ENCODE measurements at places on chromosomes 11 and 22. TPM values are rescaled to one million over a fixed set of nuclear protein-coding genes. Genes with fewer than 3 reads are reported as not detected.

The ABTB2 gene
- total RNA-seq = 6.4 TPM

- H3K4me3 ChIP-seq = no peak overlapping the region
- no peaks in the 10 kb centered on the region for H3K4me1 ChIP-seq
- H3K27ac ChIP-seq = no peak overlapping the region
Observed at GRCh38 chr11:132686886-132687285, 845.4 kb downstream of the OPCML start.

GRCh38 chr11:44101098-44101497 lies 5.6 kb downstream of the EXT2 start:
- no peak overlapping the region for H3K27ac ChIP-seq
- no peaks in the 10 kb centered on the region for H3K27me3 ChIP-seq
- peaks cover 10% of the 10 kb centered on the region for H3K4me1 ChIP-seq
- DNase-seq = no peak
- H3K36me3 ChIP-seq = no peaks in the 10 kb centered on the region
- no peak overlapping the region for H3K4me3 ChIP-seq

- H3K36me3 ChIP-seq = no peaks in the 10 kb centered on the region
- no peaks in the 10 kb centered on the region for H3K27me3 ChIP-seq
- no peak overlapping the region for H3K4me3 ChIP-seq
- H3K27ac ChIP-seq = no peak overlapping the region
Observed at GRCh38 chr22:44364751-44365130, 52.0 kb upstream of the SHISAL1 start.

DNA sequence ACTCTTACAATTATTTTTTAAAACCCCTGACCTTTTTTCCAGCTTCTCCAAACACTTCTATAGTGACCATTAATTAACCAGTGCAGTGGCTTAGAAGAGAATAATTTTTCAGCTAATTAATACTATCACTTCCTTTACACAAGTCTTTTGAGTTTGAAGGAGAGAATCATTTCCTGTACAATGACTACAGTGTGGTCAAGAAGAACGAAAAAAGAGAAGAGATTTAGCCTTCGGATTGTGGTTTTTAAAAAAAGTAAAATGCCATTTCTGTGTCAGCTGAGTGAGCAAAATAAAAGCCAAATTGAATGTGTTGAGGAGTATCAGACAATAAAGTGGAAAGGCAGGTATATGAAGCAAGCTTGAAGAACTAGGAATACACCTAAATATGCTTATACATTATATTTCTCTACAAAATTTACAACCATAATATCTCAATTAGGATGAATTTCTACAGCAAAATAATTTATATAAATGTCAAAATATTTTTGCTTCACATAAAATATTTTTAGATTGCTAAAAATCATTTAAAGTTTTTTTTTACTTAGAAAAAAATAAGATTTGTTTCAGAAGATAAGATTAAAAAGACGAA lies 1155.2 kb upstream of the CNTN5 start:
- H3K36me3 ChIP-seq = no peaks in the 10 kb centered on the region
- H3K27me3 ChIP-seq = no peaks in the 10 kb centered on the region
- H3K4me3 ChIP-seq = no peak overlapping the region
- H3K4me1 ChIP-seq = no peaks in the 10 kb centered on the region
- H3K27ac ChIP-seq = no peak overlapping the region

The GPHA2 gene
- not detected for total RNA-seq

The C2CD3 gene
- 172 TPM for total RNA-seq

The CCDC179 gene
- total RNA-seq = not detected

- no peak overlapping the region for H3K4me3 ChIP-seq
- H3K27ac ChIP-seq = no peak overlapping the region
- no peaks in the 10 kb centered on the region for H3K4me1 ChIP-seq
- DNase-seq = no peak
- H3K27me3 ChIP-seq = no peaks in the 10 kb centered on the region
- H3K36me3 ChIP-seq = no peaks in the 10 kb centered on the region
Observed at GRCh38 chr11:129589190-129589860, 213.7 kb downstream of the BARX2 start.

DNA sequence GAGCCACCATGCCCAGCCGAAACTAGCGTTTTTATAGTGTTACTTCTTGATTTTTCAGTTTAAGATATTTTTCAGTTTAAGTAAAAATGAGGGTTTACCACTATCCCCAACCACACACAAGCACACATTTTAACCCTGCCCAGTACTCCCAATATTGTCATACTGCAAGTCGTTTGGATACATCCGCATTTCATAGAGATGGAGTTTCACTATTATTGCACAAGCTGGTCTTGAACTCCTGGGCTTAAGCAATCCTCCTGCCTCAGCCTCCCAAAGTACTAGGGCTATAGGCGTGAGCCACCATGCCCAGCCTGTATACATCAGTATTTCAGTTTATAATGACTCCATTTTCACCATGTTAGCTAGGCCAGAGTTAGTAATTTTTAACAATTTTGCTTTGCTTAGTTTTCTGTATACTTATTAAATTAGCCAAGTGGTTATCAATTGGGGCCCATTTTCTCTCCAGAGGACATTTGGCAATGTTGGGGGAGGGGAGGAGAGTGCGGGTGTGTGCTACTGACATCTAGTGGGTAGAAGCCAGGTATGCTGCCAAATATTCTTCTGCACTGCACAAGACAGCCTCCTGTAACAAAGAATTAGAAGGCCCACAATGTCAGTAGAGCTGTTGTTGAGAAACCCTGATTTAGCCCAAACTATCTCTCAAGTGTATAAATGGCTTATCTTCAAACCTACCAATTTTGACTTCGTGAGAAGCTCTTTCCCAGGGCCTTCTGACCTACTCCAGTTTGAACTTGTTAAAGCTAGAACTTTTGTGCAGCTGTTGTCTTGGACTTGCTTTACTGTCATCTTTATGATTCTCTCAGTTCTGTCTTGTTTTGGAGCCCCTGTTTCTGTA lies 7.3 kb downstream of the USP47 start:
- H3K4me3 ChIP-seq = no peak overlapping the region
- H3K27me3 ChIP-seq = no peaks in the 10 kb centered on the region
- no peak overlapping the region for H3K27ac ChIP-seq
- H3K36me3 ChIP-seq = no peaks in the 10 kb centered on the region
- peaks cover 97% of the 10 kb centered on the region for H3K4me1 ChIP-seq

The GLYATL2 gene
- total RNA-seq = not detected

DNA sequence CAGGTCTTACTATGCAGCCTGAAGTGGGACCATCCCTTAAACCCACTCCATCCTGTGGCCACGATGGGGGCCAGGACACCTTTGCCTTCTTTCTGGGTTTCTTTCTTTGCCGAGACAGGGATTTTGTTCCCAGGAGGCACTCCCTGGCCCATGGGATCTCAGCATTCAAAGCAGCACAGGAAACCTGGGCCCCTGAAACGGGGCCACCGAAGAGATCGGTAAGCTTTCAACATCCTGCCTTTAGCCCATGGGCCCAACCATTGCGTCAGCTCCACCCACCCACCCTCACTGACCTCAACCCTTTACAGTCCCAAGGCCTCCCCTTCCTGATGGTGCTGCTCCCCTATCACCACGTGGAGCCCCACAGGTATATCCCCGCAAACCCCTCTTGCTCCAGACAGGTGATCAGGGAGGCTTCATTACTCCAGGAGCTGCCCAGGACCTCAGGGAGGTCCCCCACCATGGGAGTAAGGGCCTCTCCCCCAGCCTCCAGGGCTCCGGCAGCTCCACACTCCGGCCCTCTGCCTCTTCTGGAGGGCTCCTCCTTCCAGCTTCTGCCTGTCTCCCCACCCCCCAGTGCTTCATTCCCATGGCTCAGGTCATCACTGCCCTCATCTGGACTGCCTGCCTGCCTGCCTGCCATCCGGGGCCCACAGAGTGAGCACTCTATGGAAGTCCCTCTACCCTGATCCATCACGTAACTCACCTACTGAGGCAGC lies 42.0 kb upstream of the TUB start:
- H3K27ac ChIP-seq = no peak overlapping the region
- no peaks in the 10 kb centered on the region for H3K36me3 ChIP-seq
- no peaks in the 10 kb centered on the region for H3K4me1 ChIP-seq
- no peak for DNase-seq
- H3K27me3 ChIP-seq = no peaks in the 10 kb centered on the region
- H3K4me3 ChIP-seq = no peak overlapping the region

- no peak overlapping the region for H3K27ac ChIP-seq
- no peak overlapping the region for H3K4me3 ChIP-seq
- peak; percentile 35 for DNase-seq
- no peaks in the 10 kb centered on the region for H3K36me3 ChIP-seq
Observed at GRCh38 chr22:36541831-36542411, 13.0 kb upstream of the EIF3D start.

GRCh38 chr11:129316781-129317180 lies 58.9 kb upstream of the BARX2 start:
- H3K4me3 ChIP-seq = no peak overlapping the region
- peak overlapping the region; percentile 70 for H3K27ac ChIP-seq
- peaks cover 22% of the 10 kb centered on the region for H3K4me1 ChIP-seq
- no peaks in the 10 kb centered on the region for H3K36me3 ChIP-seq

DNA sequence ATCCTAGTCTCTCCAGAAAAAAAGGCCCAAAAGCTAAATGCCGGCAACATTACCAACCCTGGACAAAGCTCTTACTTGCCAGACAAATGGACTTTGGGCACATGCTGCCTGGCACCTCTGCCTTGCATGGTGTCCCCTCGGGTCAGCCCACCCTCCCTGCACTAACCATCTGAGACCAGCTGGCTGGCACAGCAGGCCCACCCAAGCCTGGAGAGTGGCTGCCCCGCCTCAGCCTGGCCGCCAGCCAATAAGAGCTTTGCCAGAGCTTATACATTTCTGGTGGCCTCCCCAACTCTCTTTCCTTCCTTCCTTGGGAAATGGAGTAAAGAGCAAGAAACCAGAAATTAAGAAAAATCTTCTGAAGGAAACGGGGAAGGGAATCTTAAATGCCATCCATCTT lies 24.5 kb downstream of the MCHR1 start:
- no peaks in the 10 kb centered on the region for H3K4me1 ChIP-seq
- H3K27me3 ChIP-seq = no peaks in the 10 kb centered on the region
- H3K4me3 ChIP-seq = no peak overlapping the region
- no peaks in the 10 kb centered on the region for H3K36me3 ChIP-seq
- DNase-seq = no peak

- peak overlapping the region; percentile 60 for H3K4me3 ChIP-seq
- H3K36me3 ChIP-seq = peaks cover 6% of the 10 kb centered on the region
- H3K27me3 ChIP-seq = peaks cover 11% of the 10 kb centered on the region
Observed at GRCh38 chr11:704781-705645, 1.0 kb upstream of the EPS8L2 start.

- DNase-seq = no peak
- no peaks in the 10 kb centered on the region for H3K36me3 ChIP-seq
- H3K4me3 ChIP-seq = no peak overlapping the region
- H3K27me3 ChIP-seq = no peaks in the 10 kb centered on the region
Observed at GRCh38 chr11:66814678-66815077, 28.6 kb upstream of the RCE1 start.

GRCh38 chr11:14519597-14519916 lies 629 bp downstream of the PSMA1 start:
- peak overlapping the region; percentile 74 for H3K4me3 ChIP-seq
- H3K27ac ChIP-seq = peak overlapping the region; percentile 92
- no peaks in the 10 kb centered on the region for H3K27me3 ChIP-seq

The PGM2L1 gene
- 4.1 TPM for total RNA-seq

DNA sequence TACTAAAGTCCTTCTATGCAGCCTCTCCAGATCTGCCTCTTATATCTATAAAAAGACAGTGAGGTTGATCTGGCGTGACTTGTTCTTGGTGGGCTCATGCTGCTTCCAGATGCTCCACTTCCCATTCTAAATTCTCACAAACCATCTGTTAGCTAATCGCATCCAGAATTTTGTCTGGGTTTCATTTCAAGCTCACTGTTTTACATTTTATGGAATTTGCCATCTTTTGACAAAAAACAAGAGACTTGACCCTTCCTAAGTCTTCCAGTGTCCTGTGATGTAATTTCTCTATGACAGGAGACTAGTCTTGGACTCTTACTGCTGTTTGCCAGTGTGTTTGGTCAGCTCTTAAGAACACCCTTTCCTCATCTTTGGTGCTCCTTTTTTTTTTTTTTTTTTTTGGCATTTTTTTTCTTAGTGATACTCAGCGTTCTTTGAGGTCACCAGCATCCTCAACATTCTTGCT lies 23.0 kb downstream of the CRKL start:
- no peak overlapping the region for H3K4me3 ChIP-seq
- peaks cover 25% of the 10 kb centered on the region for H3K36me3 ChIP-seq
- H3K27me3 ChIP-seq = no peaks in the 10 kb centered on the region
- no peak overlapping the region for H3K27ac ChIP-seq
- no peak for DNase-seq

- no peaks in the 10 kb centered on the region for H3K27me3 ChIP-seq
- DNase-seq = peak; percentile 26
Observed at GRCh38 chr11:117171404-117172061, 7.0 kb upstream of the SIDT2 start.

GRCh38 chr11:127862406-127862805 lies 725.0 kb downstream of the ETS1 start:
- H3K4me3 ChIP-seq = no peak overlapping the region
- no peak overlapping the region for H3K27ac ChIP-seq
- no peaks in the 10 kb centered on the region for H3K36me3 ChIP-seq
- H3K4me1 ChIP-seq = no peaks in the 10 kb centered on the region
- H3K27me3 ChIP-seq = no peaks in the 10 kb centered on the region

DNA sequence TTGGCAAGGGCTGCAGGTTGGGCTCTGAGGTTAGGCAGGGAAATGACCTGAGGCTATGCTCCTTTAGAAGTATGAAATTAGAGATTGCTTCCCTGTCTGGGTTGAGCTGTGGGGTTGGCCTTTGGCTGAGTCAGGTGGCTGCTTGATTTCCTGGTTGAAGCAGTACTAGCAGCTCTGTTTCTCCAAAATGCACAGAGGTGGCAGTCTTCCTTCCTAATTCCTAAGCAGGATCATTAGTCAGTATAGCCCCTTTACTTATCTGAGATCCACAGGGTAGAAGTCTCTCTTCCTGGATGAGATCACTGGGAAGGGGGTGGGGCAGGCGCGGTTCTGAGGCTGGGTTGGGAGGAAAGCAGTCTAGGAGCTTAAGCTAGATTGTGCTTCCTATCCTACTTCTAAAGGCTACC lies 1917.5 kb downstream of the LRRC4C start:
- DNase-seq = peak; percentile 24
- no peaks in the 10 kb centered on the region for H3K36me3 ChIP-seq
- H3K27ac ChIP-seq = no peak overlapping the region
- H3K27me3 ChIP-seq = no peaks in the 10 kb centered on the region
- H3K4me1 ChIP-seq = no peaks in the 10 kb centered on the region

The CCDC89 gene
- 4.2 TPM for total RNA-seq

- H3K27ac ChIP-seq = no peak overlapping the region
- DNase-seq = no peak
- peaks cover 5% of the 10 kb centered on the region for H3K36me3 ChIP-seq
- peaks cover 35% of the 10 kb centered on the region for H3K4me1 ChIP-seq
Observed at GRCh38 chr11:14259186-14259784, 99.7 kb downstream of the RRAS2 start.

- H3K27ac ChIP-seq = no peak overlapping the region
- no peaks in the 10 kb centered on the region for H3K36me3 ChIP-seq
- H3K4me3 ChIP-seq = no peak overlapping the region
Observed at GRCh38 chr11:44989831-44990566, 39.3 kb upstream of the TP53I11 start.

- H3K4me1 ChIP-seq = no peaks in the 10 kb centered on the region
- H3K36me3 ChIP-seq = no peaks in the 10 kb centered on the region
- DNase-seq = no peak
- no peak overlapping the region for H3K27ac ChIP-seq
- no peaks in the 10 kb centered on the region for H3K27me3 ChIP-seq
- H3K4me3 ChIP-seq = no peak overlapping the region
Observed at GRCh38 chr11:130534551-130534950, 86.1 kb downstream of the ADAMTS15 start.

- H3K4me3 ChIP-seq = no peak overlapping the region
- DNase-seq = no peak
- H3K27ac ChIP-seq = no peak overlapping the region
- H3K27me3 ChIP-seq = no peaks in the 10 kb centered on the region
- no peaks in the 10 kb centered on the region for H3K4me1 ChIP-seq
- H3K36me3 ChIP-seq = no peaks in the 10 kb centered on the region
Observed at GRCh38 chr11:85620256-85620655, 6.9 kb downstream of the DLG2 start.

The PYGM gene
- 0.58 TPM for total RNA-seq
